ENCODE measurements at places on chromosomes 5 and 9.

GRCh38 chr5:91532281-91532680, 149.2 kb upstream of the ARRDC3 start:
- DNase-seq = no peak

DNA sequence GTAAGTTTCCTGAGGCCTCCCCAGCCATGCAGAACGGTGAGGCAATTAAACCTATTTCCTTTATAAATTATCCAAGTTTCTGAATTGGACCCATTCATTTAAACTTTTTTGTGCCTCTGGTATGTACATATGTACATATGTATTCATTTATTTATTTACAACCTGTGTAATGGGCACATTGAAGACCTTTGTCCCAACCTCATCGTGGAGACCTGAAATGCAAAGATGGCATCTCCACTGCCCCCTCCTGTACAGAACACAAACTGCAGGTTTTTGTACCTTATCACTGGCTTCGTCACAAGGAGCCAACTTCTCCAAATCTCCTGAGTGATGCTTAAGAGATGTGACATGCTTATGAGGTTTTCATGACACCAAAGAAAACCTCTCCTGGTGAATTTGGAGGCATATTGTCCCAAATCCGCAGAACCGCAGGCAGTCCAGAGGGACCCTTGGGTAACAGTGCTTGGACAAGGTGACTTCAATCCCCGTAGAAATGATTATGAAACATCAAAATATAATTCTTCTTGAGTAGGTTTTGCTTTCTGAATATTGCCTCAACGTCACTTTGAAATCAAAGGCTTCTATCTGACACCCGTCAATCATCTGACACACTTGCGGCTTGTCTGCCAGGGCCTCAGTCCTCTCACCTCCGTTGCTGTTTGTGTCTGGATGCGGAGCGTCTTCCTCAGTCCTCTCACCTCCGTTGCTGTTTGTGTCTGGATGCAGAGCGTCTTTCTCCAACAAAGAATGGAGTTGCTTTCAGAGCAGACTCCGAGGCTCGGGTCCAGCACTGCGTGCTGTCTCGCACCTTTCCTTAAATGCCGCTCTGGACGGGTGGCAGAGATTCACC, 135.0 kb upstream of the IRX4 start:
- no peak for DNase-seq

GRCh38 chr5:97998941-97999340, 774.5 kb upstream of the RGMB start:
- DNase-seq = no peak

DNA sequence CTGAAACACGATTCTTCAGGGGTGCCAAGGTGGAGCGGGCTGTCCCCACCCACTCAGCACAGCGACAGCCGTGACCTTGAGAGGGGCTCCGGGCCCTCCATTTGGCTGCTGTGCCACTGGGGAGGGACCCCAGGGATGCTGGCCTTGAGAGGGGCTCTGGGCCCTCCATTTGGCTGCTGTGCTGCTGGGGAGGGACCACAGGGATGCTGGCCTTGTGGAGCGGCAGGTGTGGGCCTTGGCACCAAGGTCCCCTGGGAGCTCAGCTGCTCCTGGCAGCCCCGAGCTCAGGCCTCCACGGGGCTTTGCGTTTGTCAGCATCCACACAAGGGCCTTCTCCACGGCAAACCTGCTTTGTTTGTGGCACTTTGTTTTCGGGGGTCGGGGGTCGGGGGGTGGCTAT, 137.6 kb upstream of the LPCAT1 start:
- DNase-seq = no peak

- no peak for DNase-seq
These were observed 75.9 kb downstream of the AUH start for GRCh38 chr9:91285729-91286353.

DNA sequence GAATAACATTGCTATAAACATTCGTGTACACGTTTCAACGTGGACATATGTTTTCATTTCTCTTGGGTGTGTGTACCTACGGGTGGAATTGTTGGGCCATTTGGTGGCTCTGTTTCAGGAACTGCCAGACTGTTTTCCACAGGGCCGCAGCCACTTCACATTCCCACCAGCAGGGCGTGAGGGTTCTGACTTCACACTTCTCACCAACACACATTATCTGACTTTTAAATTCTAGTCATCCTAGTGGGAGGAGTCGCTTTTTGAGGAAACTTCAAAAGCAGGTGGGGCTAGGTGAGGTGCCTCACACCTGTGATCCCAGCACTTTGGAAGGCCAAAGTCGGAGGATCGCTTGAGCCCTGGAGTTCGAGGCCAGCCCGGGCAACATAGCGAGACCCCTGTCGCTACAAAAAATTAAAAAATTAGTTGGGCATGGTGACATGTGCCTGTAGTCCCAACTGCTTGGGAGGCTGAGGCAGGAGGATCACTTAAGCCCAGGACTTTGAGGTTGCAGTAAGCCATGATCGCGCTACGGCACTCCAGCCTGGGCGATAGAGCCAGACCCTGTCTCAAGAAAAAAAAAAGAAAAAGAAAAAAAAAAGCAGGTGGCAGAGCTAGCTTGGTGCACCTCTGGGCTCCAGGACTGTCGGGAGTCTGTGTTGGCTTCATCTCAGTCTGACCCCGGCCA, 28.5 kb downstream of the TSPAN17 start:
- peak; percentile 32 for DNase-seq

- DNase-seq = peak; percentile 24
These were observed 13.2 kb upstream of the BOD1 start for GRCh38 chr5:173629628-173630027.
